ENCODE measurements at places on chromosomes 2 and 18.

DNA sequence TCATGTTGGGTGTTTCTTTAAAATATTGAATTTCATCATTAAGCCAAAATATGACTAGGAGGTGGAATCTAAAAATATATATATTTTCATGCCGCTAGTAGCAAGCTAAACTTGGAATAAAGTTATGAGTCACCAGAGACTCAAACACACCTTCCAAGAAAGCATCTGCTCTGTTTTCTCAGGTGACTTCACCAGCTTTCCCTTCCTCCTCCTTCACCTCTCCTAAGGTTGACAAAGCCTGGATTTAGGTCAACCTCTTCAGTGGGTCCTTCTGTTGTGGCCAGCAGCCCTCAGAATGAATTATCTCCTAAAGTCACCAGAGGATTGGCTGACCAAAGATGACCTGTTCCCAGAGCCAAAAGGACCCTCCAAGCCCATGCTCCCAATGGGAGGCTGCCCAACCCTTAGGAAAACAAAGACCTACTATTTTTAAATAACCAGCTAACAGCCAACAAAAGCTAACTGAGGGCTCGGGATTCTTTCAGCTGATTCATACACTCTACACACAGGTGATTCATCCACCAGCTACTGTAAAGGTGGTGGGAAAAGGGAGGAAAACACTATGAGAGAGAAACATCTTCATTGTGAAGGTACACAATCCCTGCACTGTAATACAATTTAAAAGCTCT lies 113.9 kb downstream of the MYO5B start:
- DNase-seq: no peak

GRCh38 chr2:135152361-135152760 lies 100.3 kb downstream of the RAB3GAP1 start:
- DNase-seq: no peak

DNA sequence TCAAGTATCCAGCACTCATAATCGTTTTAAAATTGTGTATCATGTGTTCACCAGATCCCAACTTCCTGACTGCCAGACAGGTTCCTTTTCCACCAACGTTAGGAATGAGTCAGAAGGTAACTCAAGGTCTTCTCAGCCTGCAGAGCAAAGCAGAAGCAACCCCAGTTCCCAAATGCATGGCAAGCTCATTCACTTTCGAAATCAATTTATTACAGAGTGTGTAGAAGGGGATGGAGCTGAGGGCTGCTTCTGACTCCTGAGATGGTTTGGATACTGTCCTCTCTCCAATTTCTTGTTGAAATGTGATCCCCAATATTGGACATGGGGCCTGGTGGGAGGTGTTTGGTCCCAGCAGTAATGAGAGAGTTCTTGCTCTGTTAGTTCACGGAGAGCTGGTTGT lies 114.5 kb downstream of the PIEZO2 start:
- no peak for DNase-seq

GRCh38 chr2:28601616-28602015 lies 105.8 kb downstream of the PLB1 start:
- DNase-seq: peak; percentile 12

DNA sequence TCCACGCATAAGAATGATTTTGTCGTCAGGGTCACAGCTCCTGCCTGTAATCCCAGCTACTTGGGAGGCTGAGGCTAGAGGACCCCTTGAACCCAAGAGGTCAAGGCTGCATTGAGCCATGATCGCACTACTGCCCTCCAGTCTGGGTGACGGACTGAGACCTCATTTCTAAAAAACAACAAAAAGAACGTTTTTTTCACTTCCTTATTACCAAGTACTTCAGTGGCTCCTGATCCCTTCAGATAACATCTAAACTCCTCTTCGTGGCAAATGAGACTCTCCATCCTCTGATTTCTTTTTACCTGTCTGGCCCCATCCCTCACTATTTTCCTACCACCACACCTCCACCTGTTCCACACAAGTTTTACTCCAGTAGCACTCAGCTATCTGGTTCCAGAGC lies 105.4 kb upstream of the TLK1 start:
- DNase-seq: no peak

DNA sequence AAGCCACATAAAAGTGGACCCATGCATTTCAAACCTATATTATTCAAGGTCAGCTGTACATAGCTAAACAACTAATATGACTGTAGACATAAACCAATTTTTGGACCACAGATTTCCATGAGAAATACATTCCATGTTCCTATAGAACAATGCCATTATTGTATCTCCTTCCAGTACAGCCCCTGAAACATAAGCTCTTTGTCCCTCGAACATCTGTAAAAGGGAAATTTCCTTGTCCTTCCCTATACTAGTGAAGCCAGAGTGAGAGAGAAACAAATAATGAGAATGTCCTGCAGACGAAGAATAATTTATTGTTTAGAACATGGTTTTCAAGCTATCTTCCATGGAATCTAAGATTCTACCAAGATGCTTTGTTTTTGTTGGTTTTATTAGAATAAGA lies 75.3 kb downstream of the GORASP2 start:
- DNase-seq: no peak

GRCh38 chr2:192887337-192887736 lies 692.6 kb upstream of the TMEFF2 start:
- no peak for DNase-seq

GRCh38 chr2:26463244-26464192 lies 14.4 kb downstream of the OTOF start:
- peak; percentile 90 for DNase-seq

DNA sequence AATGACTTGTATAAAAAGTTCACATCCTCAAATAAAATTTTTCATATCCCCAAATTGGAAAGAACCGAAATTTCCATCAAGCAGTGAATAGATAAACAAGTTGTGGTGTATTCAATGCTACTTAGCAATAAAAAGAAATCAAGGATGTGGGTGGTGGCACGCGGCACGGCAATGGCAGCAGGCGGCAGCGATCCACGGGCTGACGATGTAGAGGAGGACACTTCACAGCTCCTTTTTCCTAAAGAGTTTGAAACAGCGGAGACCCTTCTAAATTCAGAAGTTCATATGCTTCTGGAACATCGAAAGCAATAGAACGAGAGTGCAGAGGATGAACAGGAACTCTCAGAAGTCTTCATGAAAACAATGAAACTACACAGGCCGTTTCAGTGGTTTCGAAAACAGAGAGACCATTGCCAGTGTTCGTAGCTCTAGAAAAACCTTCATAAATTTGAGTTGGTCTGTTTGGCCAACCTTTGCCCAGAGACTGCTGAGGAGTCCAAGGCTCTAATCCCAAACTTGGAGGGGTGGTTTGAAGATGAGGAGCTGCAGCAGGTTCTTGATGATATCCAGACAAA lies 9.8 kb upstream of the IL36A start:
- DNase-seq: no peak

GRCh38 chr18:2027016-2027415 lies 544.3 kb downstream of the METTL4 start:
- DNase-seq: no peak
